ENCODE measurements at places on chromosomes 3 and 15.

- no peak for DNase-seq
These were observed 253.5 kb upstream of the CTDSPL start for GRCh38 chr3:37608061-37608702.

DNA sequence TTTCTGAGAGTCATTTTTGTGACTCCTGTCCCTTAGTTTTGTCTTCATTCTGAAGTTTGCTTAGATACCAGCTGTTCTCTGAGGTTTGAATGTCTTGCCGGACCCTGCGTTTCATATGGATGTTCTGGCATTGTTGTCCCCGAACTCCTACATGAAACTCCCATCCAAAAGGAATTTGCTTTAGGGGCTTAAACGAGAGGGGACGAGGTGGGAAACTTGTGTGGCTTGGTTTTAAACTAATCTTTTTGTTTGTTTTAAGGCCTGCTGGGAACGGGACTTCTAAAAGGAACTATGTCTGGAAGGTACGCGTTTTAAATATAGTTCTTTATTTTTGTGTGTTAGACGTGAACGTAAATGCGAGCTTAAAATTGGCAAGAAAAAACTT lies 679 bp downstream of the RPL35A start:
- no peak for DNase-seq

- DNase-seq: no peak
These were observed 108.3 kb downstream of the SLC49A4 start for GRCh38 chr3:122903171-122903570.

- DNase-seq: no peak
These were observed 74.8 kb downstream of the NR1I2 start for GRCh38 chr3:119856695-119857094.

DNA sequence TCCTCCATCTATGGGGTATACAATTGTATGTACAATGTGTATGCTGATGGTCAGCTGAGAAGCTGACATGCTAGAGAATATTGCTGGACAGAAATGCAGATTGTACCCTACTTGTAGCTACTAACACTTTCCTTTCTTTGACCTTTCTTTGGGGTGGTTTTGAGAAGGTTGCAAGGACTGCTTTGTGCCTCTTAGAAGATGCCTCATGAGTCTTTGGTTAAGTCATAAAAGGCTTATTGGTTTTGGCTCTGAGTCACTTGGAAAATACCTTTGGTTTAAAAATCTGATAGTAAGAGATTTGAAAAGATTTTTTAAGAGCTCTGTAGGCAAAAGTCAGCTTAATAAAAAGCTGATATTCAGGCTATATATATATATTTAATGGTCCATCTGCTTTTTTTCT lies 71.5 kb downstream of the ZMAT3 start:
- no peak for DNase-seq

DNA sequence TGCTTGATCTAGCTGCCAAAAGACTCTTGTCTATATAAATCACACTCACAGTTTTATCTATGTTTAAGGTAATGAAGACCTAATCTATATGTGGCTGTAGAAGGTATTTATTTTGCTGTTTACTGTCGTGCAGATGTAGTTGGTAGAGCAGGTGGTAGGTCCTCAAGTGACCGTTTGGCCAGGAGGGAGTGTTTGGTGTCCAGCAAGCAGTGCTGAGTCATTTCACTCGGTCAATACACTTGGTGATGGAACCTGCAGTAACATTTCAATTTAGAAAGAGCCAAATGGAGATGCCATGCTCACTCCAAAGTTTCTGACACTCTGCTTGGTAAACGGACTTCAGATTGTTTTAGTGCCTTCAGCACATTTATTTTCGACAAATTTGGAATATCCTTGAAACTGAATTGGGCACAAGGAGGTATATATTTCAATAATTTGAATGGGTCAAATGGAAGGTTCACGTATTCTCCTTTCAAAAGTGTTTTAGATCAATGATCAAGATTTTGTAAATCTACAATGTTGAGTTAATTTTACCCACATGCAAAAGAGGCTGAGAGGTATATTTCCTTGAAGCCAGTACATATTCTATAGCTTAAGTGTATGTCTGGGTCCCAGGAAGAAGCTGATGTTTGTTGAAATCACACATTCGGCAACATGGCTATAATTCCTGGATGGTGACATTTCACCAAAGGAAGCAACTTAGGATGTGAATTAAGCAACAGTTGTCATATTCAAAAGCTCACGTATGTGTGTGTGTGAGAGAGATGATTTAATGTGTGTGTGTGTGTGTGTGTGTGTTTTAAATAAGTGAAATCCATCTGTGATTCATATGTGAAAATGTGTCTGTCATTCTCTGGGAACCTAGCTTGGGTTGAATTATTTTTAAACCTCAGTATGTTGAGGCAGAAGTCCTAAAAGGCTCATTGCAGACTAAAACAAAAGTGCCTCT lies 7.7 kb upstream of the CX3CR1 start:
- no peak for DNase-seq

- DNase-seq: no peak
These were observed 44.9 kb upstream of the RAB6B start for GRCh38 chr3:133940536-133940935.

DNA sequence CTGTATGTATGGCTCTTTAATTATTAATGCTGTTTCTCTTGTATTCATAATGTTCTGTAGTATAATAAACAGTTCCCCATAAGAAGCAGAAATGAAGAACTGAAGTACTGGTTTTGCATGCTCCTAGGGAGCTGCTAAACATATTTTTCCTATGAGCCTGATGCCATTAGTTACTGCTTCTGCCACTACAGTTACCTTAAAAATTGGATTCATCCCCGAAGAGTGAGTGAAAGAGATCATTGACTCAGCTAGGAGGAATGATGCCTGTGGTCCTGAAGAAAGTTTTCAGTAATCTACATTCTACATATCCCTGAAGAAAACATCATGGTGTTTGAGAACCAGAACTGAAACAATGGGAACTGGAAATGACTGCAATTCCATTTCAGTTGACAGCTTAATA lies 37.1 kb upstream of the ST3GAL6 start:
- no peak for DNase-seq

GRCh38 chr3:126541628-126542339 lies 16.9 kb downstream of the C3orf22 start:
- DNase-seq: no peak

- no peak for DNase-seq
These were observed 4.5 kb upstream of the MGA start for GRCh38 chr15:41655716-41656115.

DNA sequence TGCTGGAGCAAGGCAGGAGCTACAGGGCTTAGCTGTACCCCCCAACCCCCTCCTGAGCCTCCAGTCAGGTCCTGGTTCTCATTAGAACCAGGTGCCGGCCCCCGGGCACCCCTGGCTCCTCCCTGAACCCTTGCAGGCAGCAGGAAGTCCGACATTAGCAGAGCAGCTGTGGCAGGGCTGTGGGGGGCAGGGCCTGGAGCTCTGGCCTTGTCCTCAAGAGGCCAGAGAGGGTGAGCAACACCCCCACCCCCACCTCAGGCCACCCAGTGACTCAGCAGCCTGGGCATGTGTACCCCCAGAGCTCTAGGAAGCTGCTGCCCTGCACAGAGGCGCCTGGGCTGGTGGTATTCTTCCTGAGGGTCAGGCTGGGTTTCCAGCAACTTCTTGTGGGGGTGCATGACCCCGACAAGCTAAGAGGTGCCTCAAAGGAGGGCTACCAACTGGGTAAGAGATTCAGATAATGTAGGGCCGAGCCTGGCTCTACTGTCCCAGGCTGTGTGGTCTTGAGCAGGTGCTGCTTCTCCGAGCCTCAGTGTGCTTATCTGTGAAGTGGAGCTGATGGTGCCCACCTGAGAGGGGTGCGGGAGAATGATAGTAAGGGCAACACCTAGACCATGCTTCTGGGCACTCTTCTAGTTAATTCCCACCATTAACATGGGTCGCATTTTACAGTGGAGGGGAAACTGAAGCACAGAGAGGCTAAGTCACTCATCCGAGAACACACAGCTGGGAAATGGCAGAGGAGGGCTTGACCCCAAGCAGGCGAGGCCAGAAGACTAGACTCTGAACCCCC lies 16.0 kb downstream of the H1-8 start:
- no peak for DNase-seq

DNA sequence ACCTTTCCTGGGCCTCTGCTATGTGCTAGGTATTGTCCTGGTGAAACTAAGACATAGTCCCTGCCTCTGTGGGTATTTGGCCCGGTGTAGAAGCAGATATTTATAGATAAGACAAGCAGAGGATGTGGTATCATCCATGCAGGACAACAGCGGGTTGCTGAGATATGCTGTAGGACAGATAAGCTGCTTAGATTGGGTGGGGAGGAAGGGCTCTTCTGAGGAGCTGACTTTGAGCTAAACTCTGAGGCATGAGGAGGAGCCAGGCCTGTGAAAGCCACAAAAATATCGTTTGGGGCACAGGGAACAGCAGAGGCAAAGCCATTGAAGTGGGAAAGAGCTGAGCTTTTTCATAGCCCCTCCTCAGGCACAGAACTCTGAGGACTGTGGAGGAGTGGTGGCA lies 492.5 kb upstream of the CFAP20DC start:
- DNase-seq: no peak

GRCh38 chr15:58313810-58314592 lies 117.8 kb upstream of the LIPC start:
- DNase-seq: no peak

DNA sequence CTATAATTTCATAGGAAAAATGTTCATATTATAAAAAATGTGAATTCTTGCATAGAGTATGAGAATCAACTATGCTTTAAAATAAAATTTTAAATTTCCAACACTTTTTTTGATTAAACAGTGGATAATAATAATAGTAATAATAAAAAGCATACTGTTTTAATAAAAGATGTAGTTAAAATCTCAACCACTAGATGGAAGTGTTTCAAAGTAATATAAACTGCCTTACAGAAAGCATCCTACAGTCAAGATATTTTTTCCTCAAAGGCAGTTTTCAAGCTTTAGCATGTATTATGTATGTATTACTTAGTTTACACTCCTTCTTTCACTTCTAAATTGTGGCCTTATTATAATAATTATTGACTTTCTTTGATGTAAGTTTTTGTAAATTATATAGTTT lies 217.5 kb downstream of the CHL1 start:
- no peak for DNase-seq

- DNase-seq: no peak
These were observed 25.6 kb downstream of the PSTPIP1 start for GRCh38 chr15:77020348-77021087.

GRCh38 chr3:71753701-71754609 lies at the start of gene GPR27:
Gene GPR27, plus strand, starts transcription at chr3:71753855. Its CDS starts 195 bp downstream, at chr3:71754050.
- peak; percentile 26 for DNase-seq

- DNase-seq: no peak
These were observed 141.1 kb upstream of the ZNF385D start for GRCh38 chr3:21892104-21892503.

DNA sequence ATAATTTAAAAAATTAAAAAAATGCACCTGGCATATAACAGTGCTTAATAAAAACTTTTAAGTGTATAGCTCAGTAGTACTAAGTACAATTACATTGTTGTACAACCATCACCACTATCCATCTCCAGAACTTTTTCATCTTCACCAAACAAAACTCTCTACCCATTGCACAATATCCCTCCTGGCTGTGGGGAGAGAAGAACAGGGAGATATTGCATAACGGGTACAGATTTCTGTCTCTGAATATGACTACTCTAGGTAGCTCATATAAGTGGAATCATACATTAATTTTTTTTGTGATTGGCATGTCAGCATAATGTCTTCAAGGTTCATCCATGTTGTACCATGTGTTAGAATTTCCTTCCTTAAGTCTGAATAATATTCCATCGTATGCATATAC lies 91.0 kb upstream of the PLAAT1 start:
- DNase-seq: no peak

DNA sequence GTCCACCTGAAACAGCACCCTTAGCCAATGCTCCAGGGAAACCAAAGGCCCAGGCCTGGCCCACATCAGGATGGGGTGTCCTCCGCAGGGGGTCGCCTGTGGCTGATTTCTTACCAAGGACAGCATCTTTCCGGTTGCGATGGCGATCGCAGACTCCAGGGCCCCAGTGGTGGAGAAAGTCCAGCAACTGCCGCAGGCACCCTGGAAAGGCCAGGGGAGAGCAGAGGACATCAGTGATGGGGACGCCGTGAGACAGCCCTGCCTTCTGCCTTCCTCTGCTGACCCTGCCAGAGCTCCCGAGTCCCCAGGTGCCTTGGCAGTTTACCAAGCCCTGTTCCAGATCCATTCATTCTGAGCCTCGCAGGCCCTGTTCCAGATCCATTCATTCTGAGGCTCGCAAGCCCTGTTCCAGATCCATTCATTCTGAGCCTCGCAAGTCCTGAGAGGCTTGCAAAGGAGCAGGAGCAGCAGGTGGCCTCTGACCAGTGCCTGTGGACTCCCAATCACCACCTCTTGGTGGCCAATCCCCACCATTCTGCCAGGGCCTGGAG lies 12.5 kb downstream of the CTSH start:
- no peak for DNase-seq

- no peak for DNase-seq
These were observed 9.3 kb upstream of the RPL29 start for GRCh38 chr3:52004906-52005395.

GRCh38 chr3:146077181-146077580 lies 83.8 kb downstream of the PLOD2 start:
- DNase-seq: no peak

DNA sequence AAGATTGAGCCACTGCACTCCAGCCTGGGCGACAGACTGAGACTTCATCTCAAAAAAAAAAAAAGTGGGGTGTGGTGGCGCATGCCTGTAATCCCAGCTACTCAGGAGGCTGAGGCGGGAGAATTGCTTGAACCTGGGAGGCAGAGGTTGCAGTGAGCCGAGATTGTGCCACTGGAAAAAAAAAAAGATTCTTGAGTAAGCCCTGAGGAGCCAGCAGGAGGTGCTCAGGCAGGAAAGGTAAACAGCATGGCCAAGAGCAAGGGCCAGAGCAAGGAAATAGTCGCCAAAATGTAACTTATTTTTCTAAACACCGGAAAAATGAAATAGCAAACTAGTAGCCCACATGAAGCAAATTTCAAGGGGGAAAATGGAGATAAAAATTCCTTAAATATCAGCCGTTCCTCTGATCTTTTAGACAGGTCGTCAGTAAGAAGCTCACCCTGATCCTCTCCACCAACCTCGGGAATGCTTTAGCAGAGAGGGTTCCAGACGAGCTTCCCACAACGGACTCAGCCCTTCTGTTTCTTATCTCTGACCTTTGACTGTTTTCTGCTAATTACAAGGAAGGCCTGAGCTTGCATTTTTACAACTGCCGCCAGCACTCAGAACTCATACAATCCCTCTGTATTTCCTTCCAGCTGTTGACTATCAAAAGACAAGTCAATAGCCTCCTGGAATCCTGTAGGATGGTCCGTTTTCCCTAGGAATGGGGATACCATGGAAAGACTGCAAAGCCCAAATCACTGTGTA lies 45.0 kb upstream of the AKAP13 start:
- DNase-seq: no peak

DNA sequence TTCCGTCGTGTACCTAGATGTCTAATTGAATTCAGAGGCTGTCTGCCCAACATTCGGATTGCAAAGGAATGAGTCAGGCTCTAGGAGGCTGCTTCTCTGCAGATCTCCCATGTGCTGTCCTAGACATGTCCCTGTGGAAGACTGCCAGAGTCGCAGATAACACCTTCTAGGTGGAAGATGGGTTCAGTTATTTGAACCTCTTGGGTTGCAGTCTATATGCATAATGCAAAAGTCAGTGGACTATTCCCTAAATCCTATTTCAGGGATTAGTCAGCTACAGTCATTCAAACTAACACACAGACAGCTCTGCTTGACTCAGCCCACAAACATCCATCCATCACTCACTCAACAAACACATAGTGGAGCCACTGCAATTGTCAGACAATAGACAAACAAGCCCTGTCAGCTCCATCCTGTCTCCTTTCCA lies 300.0 kb upstream of the CTNNB1 start:
- DNase-seq: no peak

Measured in stimulated activated CD4-positive, alpha-beta T cell treated with anti-CD3 and anti-CD28 coated beads, Interleukin-4, amount 100 ng/mL, for 4 hours (primary cell).